ENCODE measurements at places on chromosomes 16 and 17.

DNA sequence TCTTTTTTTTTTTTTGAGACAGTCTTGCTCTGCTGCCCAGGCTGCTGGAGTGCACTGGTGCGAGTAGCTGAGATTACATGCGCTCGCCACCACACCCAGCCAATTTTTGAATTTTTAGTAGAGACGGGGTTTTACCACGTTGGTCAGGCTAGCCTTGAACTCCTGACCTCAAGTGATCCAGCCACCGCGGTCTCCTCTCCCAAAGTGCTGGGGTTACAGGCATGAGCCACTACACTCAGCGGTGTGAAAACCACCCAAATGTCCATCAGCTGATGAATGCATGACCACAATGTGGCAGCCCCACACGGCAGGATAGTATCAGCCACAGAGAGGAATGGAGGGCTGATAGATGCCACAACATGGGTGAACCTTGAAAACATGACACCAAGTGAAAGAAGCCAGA lies 2.1 kb downstream of the P2RX5 start:
- DNase-seq, result no peak

GRCh38 chr17:76394166-76394565 lies 9.8 kb downstream of the SPHK1 start:
- no peak for DNase-seq

DNA sequence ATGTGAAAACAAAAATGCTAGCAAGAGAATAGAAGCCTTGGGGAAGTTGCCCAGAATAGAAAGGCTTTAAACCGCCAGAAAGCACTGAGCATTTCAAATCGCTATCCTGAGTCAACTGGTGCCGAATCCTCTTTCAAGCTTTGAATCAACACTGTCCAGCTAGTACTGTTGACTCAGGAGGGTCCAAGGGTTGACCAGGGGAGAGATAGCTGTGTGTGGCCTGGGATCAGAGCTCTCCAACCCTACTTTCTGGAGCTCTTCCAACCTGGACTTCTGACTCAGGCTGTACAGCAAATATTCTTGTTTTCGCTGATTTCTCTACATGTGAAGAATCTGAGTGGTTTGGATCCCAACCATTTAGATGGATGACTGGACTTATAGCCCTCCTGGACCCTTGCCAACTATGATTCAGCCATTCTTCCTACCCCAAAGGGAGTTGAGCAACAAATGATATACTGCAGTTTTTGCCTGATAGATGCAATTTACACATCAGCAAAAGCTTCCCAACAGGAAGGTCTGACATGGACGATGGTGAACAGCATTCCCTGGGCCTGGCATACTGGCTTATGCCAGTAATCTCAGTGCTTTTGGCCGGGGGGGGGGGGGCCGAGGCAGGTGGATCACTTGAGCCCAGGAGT lies 154.0 kb upstream of the SDK2 start:
- DNase-seq, result no peak

DNA sequence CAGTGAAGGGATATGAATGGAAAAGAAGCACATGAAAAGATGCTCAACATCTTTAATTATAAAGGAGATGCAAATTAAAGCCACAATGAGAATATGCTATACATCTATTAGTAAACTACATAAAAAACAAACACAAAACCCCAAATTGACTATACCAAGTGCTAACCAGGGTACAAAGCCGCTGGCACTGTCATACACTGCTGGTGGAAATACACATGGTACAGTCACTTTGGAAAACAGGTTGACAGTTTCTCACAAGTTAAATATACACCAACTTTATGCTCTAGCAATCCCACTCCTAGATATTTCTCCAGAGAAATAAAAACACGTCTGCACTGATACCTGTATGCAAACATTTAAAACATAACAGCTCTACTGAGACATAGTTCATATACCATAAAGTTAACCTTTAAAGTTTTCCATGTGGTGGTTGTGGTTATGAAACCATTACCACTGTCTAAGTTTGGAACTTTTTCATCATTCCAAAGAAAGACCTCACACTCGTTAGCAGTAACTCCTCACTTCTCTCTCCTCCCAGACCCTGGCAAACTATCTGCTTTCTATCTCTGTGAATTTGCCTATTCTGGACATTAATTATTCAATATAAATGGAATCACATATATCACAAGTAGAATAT lies 42.7 kb downstream of the ADGRG5 start:
- DNase-seq, result no peak

- DNase-seq, result no peak
Observed at GRCh38 chr17:31593806-31594205, 202.3 kb downstream of the RAB11FIP4 start.

- DNase-seq, result no peak
Observed at GRCh38 chr17:73513426-73513825, 130.8 kb downstream of the SDK2 start.

Measured in inflammatory macrophage treated with lipopolysaccharide for 1 hour (primary cell).